ENCODE measurements at places on chromosomes 13 and 19.

DNA sequence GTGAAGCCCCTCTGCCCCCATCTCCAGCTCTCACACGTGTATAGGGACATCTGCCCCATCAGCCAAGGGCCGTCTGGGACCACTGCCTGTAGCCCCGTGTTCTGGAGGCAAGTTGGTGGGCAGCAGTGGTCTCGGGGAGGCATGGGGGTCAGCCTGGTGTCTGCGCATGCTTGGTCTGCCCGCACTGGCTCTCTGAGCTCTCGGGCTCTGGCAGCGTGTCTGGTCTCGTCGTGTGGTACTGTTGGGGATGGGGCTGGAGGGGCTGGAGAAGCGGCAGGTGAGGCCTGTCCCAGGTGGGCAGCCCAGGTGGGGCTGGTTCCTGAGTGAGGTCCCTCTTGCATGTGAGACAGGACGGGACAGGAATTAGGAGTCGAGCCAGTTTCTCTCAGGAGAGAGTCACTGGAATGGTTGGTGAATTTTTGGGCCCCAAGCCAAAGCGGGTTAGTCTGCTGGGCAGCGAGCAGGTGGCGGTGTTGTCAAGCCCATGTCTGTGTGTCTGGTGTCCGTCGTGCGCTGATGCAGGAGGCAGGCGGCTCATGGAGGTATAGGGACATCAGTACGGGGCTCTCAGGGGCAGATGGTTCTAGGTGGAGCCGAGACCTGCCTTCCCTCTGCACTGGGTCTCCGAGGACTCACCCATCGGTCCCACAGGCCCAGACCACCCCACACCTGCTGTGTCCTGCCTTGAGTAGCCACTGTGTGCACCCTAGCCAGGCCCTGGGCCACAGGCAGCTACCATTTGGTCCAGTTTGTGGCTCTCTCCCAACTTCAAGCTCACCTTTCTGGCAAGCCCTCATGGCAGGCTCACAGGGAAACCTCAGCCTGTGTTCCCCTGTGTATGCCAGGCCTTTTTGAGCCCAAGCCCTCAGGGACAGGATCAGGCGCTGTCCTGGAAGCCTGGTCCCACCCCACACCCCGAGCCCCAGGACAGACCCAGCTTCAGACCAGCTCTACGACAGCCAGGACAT is 18.2 kb downstream of the COMP start:
- no peak for DNase-seq

DNA sequence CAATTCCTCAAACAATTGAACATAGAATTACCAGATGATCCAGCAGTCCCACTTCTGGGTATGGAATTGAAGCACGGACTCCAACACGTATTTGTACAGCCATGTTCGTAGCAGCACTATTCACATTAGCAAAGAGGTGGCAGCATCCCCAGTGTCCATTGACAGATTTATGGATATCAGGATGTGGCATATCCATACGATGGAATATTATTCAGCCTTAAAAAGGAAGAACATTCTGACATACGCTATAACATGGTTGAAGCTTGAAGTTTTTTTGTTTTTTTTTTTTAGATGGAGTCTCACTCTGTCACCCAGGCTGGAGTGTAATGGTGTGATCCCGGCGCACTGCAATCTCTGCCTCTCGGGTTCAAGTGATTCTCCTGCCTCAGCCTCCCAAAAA is 220.6 kb downstream of the ZIC5 start:
- DNase-seq: no peak

GRCh38 chr19:44925114-44925891 is 10.9 kb downstream of the APOC1 start:
- DNase-seq: no peak

DNA sequence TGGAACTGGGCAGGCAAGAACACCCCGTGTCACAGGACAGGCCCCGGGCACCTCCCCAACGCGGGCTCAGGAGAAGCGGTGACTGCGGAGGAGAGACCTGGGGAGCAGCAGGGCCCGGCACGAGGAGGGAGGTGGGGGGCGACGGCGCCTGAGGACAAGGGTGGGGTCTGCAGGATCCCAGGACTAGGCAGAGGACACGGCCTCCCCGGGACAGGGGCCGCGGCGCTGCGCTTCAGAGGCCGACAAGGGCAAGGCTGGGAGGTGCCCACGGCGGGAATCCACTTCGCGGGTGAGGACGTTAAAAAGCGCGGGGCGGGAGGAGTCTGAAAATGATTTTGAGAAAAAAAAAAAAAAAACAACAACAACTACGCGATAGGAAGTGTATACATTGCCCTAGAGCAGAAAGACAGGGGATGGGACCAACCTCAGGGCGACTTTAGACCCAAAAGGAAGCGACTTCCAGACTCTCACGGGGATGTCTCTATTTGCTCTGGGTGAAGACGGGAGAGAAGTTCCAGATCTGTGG is 44.9 kb downstream of the ZNF611 start:
- DNase-seq: no peak

- no peak for DNase-seq
These were observed 182.7 kb upstream of the CSNK1A1L start for GRCh38 chr13:37288057-37288720.

DNA sequence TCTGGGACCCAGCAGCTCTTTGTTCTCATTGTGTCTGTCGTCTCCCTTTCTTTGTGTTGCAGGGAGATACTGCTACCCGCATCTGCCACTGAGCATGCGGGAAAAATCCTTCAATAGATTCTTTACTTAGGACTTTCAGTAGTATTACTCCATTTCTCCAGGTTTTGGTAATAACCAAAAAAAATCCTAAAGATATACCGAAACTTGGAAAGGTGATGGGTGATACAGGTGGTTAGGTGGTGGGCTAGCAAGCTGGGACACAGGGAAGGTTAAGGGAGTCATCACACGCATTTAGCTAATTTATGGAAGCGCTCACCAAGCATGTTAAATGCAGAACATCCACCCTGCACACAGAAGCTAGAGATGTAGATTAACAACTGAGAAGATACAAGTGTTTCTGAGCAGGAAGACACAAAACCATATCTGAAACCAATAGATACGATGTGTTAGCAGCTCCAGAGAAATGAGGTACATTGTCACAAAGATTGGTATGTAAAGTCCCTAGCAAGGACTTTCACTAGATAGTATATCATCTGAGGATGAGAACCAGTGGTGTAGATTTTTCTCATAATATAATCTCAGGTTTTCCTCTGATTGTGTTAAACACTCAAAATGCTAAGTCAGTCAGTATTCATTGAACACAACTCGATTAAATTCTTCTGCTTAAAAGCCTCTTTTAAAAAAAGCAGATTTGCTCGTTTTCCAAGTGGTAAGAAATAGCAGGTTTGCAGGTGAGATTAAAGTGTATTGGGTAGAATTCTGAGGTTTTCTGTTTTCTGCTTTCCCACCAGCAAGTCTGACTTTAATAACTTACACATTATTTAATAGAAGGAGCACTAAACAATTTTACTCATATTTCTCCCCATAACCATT is 1.2 kb upstream of the SLAIN1 start:
- DNase-seq: no peak

- no peak for DNase-seq
These were observed 30.7 kb downstream of the HTR2A start for GRCh38 chr13:46866150-46866549.

GRCh38 chr19:498511-498891 is 2.2 kb downstream of the MADCAM1 start:
- DNase-seq: no peak

- DNase-seq: no peak
These were observed 144.3 kb upstream of the FREM2 start for GRCh38 chr13:38542601-38543000.

GRCh38 chr13:48424212-48424611 is 11.3 kb upstream of the LPAR6 start:
- no peak for DNase-seq

DNA sequence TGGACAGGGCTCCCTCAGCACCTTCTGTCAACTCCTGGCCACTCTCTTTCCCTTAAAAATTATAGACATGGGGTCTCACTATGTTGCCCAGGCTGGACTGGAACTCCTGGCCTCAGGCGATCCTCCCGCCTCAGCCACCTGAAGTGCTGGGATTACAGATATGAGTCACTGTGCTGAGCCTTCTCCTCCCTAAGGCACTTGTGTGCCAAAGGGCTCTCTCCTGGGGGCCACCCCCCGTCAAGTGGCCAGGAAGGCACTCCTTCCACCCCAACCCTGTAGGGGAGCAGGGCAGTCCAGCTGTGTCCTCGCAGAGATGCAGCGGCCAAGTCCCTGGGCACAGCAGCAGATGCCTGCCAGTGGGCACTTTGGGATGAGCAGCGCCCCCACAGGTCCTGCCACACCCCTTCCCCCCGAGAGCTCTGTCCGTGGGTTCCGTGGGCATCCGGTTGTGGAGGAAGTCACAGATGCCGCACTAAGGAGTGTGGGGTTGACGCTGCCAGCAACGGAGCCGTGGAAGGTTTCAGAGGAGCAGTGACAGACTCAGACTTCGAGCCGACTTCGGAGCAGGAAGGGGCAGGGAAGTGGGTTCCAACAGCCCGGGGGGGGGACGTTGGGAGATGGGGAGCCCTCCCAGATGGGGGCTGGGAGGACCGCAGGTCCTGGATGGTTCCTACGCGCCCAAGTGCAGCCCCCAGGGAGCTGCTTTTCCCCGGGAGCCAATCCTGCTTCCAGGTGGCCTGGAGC is 3.3 kb upstream of the UQCR11 start:
- no peak for DNase-seq

DNA sequence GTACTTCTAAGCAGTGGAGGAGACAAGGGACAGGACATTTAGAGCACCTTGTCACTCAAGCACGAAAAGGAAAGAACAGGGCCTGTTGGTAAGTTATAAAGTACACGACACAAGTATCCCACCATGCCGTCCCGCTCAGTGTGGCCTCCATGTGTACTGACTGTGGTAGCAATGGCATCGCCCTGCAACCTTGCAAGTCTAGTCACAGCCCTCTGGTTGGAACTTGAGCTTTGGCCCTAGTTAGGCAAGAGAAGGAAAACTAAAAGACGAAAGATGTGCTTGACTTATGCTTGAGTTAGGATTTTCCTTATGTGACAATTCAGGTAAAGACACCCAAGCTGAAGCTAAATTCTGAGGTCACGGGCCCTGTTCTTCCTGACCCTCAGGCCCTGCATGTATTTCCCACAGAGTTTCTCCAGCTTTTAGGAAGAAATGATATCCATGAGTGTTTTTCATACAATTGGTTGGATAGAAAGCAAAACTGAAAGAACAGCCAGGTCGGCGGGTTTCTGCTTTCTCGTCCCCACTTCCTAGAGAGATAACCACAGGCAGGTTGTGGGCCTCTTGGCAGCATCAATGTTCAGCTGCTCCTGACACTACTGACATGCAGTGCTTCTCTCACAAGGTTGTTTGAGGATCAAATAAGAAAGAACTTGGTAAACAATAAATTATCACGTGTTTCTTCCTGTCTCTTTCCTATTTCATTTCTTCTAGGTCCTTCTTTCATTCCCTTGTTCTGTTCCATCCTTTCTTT is 216.2 kb downstream of the IRS2 start:
- no peak for DNase-seq

DNA sequence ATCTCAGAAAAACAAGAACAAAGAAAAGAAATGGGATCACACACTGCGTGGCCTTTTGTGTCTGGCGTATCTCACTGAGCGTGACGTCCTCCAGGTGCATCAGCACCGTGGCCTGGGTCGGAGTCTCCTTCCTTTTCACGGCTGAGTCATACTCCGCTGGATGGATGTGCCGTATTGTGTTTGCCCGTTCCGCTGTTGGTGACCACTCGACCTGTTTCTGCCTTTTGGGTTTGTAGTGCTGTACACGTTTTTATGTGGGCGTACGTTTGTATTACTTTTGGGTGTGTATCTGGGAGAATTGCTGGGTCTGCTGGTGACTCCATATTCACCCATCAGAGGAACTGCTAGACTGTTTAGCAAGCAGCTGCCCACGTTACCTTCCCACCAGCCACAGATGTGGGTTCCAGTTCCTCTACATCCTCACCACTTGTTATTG is 11.4 kb downstream of the ARID3A start:
- no peak for DNase-seq

DNA sequence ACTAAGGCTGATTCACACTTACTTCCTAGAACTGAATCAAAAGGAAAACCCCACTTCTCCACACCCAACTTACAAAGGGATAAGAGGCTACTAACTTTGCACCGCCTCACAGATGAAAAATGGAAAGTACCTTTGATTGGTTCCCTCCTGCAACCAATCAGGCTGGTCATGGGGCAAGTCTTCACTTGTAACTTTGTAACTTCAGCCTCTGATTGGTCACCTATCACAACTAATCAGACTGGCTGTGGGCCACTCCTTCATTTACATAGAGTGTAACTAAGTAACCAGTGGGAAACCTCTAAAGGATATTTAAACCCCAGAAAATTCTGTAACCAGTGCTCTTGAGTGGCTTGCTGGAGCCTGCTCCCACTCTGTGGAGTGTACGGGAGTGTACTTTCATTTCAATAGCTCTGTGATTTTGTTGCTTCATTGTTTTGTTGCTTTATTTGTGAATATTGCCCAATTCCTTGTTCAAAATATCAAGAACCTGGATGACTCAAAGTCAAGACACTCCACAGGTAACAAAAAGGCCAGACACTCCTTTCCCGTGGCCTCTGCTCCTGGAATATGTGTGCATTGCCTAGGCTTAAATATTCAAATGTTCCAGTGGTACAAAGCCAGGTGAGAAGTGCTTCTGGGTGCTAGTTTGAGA is 50.5 kb downstream of the RFC3 start:
- no peak for DNase-seq

GRCh38 chr13:23789576-23790346 is 99.4 kb downstream of the MIPEP start:
- no peak for DNase-seq

DNA sequence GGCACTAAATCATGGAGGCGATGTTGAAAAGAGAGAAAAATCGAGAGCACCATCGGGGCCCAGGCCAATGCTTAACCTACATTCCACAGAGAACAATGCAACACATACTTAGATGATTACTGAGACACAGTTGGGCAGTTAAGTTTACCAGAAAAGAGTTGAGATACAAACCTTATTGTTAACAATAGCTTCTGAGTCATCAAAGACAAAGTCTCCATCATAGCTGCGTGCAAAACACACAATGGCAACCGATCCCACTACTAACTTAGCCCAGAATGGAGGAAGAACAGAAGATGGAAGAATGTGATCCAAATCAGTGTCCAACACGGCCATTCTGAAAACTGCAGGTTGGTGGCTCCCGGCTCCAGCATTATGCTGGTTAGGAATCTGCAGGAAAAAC is 6.2 kb downstream of the TMTC4 start:
- DNase-seq: no peak

DNA sequence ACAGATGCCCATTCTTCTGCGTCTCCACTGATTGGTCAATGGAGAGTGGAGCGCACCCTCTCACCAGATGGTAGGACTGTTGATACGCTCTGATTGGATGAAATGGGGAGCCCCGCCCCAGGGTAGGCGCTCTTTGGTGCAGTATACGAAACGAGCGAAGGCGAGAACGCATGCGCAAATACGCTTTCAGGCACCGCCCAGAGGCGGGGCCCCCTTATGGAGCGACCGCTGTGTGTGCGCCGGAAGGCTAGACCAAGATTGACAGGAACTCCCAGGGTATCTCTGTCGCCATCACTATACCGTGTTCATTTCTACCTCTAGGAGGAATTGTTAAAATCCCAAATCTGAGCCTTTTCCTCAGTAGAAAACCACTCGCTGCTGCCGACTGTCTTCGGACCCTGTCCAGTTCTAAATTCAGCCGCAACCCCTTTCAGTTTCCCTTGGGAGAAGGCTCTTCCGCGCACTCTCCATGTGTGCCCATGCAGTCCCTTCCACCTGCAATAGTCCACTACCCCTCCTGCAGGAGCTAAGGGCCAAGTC is 720 bp upstream of the HNRNPL start:
- DNase-seq: no peak
